ENCODE measurements at places on chromosomes 4 and X.

DNA sequence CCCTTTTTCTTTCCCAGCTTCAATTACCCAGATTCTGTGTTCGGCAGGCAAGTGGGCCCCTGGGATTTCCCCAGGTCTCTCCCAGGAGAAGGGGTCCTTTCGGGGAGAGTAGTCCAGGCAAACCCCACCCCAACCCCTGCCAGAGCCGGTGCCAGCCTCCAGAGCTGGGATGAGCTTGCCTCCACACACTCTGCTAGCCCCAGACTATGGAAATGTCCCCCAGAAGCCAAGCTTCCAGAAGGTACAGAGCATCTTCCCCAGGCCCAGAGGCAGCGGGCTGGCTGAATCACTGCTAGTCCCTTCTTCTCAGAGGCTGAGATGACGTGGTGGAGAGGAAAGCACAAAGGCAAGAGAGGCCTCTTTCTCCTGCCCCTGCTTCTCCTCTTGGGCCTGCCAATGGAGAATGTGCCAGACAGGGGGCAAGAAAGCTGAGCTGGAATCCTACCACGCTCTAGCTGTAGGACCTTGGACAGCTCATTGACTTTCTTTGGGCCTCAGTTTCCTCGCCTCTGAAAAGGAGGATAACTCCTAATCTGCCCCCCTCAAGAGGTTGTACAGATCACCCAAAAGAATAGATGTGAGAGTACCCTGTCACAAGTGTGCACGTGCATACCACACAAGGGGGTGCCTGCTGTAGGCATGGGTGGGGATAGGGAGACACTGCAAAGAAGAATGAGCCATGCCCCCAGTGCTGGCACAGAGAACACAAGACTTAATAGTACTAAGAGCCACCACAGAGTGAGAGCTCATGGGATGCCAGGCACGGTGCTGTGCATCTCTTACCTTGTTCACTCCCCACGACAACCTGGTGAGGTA lies 2.1 kb downstream of the SASH3 start:
- DNase-seq, result no peak

DNA sequence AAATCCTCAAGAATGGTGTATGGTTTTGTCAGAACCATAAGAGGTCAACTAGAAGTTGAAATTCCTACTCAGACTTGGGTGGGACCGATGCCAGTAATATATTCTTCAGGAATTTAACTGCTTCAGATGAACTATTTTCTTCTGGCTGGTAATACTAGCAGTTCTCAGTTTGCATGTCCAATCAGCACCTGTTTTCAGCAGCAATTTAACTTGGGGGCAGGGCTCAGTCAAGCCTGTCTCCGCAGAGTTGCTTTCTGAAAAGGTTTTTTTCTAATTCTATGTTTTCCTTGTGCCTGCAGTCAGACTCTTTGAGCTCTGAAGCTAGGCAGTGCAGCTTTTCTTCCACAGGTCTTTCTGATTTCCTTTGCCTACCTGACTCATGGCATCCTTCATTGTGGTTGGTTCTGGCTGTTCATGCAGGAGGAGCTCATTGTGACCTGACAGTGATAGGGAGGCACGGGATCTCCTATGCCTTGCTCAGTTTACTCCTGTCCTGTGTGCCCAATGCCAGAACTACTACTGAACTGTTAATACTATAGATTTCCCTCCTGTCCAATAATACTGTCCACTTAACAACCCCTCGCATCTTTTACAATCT lies 17.3 kb upstream of the FMR1 start:
- DNase-seq, result no peak

GRCh38 chrX:13535376-13536165 lies 33.8 kb upstream of the EGFL6 start:
- DNase-seq, result no peak

GRCh38 chrX:46737041-46737440 lies 21.9 kb downstream of the SLC9A7 start:
- no peak for DNase-seq

All from germinal center (tissue), 1 donor.